ENCODE measurements at places on chromosomes 13 and 19. TPM values are rescaled to one million over a fixed set of nuclear protein-coding genes. Genes with fewer than 3 reads are reported as not detected.
A peak's percentile ranks its signal among the peaks of the same experiment; 100 is the strongest.

GRCh38 chr13:100365680-100366079 is 222.9 kb downstream of the GGACT start:
- no peak for DNase-seq

The PSG11 gene
- not detected for total RNA-seq

- no peak for DNase-seq
Measured at GRCh38 chr19:18010149-18010548, 2.2 kb downstream of the ARRDC2 start.

GRCh38 chr13:29448174-29448573 is 147.3 kb downstream of the SLC7A1 start:
- DNase-seq, result no peak

- no peak for DNase-seq
Measured at GRCh38 chr13:50090211-50090610, 75.0 kb downstream of the KCNRG start.

The ZNF429 gene
- 2.6 TPM for total RNA-seq

- peak; percentile 54 for DNase-seq
Measured at GRCh38 chr19:1232652-1233072, 5.1 kb downstream of the CBARP start.

- DNase-seq, result no peak
Measured at GRCh38 chr13:110114316-110114715, 192.6 kb downstream of the COL4A1 start.

DNA sequence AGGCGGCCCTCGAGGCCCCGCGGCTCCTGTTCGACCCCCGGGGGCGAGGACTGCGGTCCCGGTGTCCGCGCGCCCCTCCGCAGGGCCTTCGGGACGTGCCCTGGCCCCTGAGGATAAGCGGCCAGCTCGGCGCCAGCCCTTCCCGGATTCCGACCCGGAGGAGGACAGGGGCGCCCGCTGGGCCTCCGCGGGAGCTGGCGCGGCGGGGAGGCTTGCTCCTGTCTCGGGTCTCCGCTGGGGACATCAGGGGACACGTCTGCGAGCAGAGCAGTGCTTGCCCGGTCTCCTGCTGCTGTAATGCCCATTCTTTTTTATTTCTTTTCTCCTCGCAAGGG is 829 bp downstream of the B3GLCT start:
- DNase-seq, result no peak

The ZMYM5 gene
- 12.4 TPM for total RNA-seq

The ZBTB45 gene
- total RNA-seq, result 3.4 TPM

GRCh38 chr19:16293118-16294091 is 31.2 kb upstream of the KLF2 start:
- DNase-seq, result peak; percentile 20

The KLK12 gene
- not detected for total RNA-seq

- no peak for DNase-seq
Measured at GRCh38 chr19:29260477-29261317, 47.7 kb upstream of the UQCRFS1 start.

GRCh38 chr19:29539670-29540069 is 13.9 kb downstream of the VSTM2B start:
- DNase-seq, result no peak

GRCh38 chr13:114143806-114144605 is 11.6 kb upstream of the RASA3 start:
- DNase-seq, result no peak

- no peak for DNase-seq
Measured at GRCh38 chr13:97250560-97250959, 28.4 kb downstream of the MBNL2 start.

The SIGLEC14 gene
- total RNA-seq, result not detected

The CRB3 gene
- total RNA-seq, result 49.5 TPM

The CCDC70 gene
- total RNA-seq, result not detected

The DNAJC15 gene
- total RNA-seq, result 4.2 TPM

The ACP5 gene
- 26.2 TPM for total RNA-seq

GRCh38 chr13:64725492-64725891 is 2504.6 kb downstream of the PCDH9 start:
- no peak for DNase-seq

DNA sequence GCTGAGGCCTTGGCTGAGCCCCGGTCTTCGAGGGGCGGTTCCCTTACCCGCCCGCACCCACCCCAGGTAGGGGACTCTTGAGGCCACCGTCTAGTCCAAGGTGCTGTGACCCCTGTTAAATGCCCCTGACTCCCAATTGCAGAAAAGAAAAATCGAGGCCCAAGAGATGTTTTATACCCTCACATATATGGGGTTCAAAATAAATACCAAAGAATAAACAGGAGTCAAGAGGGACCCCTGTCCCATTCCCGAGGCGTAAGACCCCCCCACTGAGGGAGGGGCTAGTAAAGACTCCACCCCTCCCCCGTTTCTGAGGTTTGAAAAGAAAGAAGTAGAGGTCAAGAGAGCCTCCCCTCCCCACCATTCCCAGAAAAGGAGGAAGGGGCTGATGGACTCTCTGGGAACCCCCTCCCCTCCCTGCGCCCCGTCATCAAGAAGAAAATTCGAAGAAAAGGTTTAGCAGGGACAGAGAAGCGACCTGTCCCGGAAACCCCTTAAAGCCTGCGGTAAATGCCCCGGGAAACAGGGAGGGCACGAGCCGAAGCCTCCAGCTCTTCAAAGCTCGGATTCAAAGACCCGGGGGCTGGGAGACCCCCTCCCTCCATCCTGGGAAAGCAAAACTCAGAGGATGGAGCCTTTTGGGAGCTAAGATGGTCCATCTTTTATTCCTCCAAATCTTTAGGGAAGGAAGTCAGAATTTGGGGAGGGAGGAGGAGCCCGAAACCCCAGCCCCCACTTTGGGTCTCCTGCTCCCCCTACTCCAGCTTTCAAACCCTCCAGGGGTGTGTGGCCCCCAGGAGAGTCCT is 755 bp upstream of the RAB3A start:
- no peak for DNase-seq

GRCh38 chr19:7819337-7819736 is 10.7 kb upstream of the EVI5L start:
- DNase-seq, result no peak

DNA sequence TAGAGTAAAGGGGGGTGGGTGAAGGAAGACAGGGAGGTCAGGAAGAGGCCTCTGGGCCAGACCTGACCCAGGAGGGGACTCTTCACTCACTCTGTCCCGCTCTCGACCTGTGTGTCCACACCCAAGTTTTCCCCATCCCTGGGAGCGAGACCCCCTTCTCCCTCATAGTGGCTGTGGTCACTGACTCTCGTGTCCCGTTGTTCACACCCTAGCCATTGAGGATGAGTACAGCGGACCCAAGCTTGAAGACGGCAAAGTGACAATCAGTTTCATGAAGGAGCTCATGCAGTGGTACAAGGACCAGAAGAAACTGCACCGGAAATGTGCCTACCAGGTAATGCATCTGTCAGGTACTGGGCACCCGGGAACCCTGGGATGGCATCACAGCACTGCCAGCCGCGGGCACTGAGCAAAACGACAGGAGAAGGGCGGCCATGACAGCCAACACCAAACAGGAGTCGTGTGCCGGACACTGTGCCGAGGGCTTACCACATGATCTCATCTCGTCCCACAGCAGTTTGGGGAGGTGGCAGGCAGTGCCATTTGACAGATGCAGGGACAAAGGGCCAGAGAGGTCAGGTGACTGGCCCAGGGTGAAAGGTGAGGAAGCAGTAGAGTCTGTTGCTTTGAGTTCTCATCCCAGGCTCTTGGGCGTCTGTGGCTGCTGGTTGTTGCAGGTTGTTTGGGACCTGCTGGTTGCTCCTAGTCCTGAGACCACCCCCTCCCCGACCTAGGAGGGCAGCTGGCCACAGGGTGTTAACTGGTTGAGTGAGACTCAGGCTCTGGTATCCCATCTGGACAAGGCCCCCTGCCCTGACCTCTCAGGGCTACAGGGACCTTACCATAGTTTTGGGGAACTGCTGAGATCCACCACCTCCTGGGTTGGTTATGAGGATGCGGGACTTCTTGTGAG is 29.6 kb downstream of the PPP5C start:
- no peak for DNase-seq

GRCh38 chr19:46493236-46494145 is 2.2 kb downstream of the PNMA8B start:
- no peak for DNase-seq

The SHISA7 gene
- total RNA-seq, result not detected

The FPR3 gene
- total RNA-seq, result not detected

The OCEL1 gene
- 3.2 TPM for total RNA-seq

The PLIN3 gene
- 71.2 TPM for total RNA-seq

The TRAPPC5 gene
- 29.2 TPM for total RNA-seq

DNA sequence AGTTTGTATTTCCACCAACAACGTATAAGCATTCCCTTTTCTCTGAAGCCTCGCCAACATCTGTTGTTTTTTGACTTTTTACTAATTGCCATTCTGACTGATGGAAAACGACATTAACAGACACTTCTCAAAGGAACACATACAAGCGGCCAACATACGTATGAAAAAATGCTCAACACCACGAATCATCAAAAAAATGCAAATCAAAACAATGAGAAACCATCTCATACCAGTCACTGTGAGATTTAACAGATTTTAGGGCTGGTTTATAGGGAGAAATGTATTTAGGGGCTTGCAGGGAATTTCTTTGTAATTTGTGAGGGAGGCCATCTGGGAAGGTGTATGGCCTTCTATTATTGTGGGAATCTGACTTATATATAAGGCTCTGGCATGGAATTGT is 2.8 kb upstream of the DZIP1 start:
- no peak for DNase-seq

DNA sequence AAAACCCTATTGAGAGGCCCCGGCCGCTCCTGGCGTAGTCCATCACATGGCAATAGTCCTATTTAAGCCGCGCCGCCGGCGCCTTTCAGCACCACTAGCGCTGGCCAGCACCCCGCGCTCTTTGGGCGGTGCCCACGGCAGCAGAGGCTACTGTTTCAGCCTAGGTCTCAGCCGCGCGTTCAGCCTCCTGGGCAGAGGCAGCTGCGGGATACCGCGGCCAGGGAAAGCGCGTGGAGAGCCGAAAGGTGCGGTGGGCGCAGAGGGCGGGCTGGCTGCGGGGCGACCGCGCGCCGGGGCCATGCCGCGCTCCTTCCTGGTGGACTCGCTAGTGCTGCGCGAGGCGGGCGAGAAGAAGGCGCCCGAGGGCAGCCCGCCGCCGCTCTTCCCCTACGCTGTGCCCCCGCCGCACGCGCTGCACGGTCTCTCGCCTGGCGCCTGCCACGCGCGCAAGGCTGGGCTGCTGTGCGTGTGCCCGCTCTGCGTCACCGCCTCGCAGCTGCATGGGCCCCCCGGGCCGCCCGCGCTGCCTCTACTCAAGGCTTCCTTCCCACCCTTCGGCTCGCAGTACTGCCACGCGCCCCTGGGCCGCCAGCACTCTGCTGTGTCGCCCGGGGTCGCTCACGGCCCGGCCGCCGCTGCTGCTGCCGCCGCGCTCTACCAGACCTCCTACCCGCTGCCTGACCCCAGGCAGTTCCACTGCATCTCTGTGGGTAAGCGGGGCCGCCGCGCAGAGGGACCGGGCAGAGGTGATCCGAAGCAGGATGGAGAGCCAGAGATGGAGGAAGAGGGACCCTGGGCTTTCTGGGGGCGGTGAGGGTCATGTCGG is at the start of gene GSX1:
Gene GSX1, plus strand, starts transcription at position 91 of the 826 bp plus-strand sequence. Its CDS starts 208 bp downstream, at position 299.
- peak; percentile 44 for DNase-seq

DNA sequence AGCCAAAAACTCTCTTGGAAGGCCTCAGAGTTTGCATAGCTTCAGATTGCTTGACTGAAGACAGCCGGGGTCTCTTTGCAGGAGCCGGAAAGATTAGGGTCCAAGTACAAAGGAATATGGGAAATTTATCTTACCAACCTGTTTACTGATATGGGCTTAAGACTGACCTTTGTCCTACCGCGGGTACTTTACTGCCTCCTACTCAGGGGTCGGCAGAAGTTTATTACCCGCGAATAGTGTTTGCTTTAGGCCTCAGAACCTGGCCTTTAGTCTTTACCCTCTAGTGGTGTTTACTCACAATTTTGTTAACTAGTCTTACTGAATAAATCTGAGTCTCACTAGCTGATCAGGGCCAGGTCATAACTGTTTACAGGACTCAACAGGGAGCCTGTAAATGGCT is 765.4 kb upstream of the SPRY2 start:
- no peak for DNase-seq

The SMIM44 gene
- total RNA-seq, result not detected

The NDUFA11 gene
- 116 TPM for total RNA-seq

DNA sequence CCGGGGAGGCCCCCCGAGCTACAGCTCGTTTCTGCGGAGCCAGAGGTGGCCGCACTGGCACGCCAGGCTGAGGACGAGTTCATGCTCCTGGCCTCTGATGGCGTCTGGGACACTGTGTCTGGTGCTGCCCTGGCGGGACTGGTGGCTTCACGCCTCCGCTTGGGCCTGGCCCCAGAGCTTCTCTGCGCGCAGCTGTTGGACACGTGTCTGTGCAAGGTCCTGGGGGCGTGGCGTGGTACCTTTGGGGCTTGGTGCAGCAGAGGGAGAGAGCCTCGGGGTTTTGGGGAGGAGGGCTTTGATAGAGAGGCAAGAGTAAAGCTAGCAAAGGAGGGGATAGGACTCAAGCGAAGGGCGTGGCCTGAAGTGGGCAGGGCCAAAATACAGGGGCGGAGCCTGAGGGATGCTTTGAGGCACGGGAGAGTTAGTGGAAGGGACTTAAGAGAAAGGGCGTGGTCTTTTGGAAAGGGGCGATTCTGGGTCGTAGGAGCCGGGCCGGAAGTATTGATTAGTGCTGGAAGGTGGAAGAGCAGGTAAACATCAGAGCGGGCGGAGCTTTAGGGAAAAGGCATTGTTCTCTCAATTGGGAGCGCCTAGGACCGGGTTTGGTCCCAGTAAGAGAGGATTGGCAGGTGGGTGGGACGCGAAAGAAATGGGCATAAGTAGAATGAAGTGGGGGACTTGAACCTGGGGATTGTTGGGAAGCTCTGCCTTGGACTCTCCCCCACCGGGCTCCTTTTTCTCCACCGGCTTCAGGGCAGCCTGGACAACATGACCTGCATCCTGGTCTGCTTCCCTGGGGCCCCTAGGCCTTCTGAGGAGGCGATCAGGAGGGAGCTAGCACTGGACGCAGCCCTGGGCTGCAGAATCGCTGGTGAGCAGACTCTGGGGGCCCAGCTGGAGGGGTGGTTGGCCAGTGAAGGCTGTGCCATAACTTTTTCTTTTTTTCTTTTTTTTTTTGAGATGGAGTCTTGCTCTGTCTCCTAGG is 1.2 kb downstream of the PPM1N start:
- DNase-seq, result peak; percentile 56

GRCh38 chr19:29380581-29380980 is 145.2 kb upstream of the VSTM2B start:
- DNase-seq, result no peak

The WDR88 gene
- not detected for total RNA-seq

- DNase-seq, result no peak
Measured at GRCh38 chr19:18167975-18168645, 5.5 kb upstream of the IFI30 start.

DNA sequence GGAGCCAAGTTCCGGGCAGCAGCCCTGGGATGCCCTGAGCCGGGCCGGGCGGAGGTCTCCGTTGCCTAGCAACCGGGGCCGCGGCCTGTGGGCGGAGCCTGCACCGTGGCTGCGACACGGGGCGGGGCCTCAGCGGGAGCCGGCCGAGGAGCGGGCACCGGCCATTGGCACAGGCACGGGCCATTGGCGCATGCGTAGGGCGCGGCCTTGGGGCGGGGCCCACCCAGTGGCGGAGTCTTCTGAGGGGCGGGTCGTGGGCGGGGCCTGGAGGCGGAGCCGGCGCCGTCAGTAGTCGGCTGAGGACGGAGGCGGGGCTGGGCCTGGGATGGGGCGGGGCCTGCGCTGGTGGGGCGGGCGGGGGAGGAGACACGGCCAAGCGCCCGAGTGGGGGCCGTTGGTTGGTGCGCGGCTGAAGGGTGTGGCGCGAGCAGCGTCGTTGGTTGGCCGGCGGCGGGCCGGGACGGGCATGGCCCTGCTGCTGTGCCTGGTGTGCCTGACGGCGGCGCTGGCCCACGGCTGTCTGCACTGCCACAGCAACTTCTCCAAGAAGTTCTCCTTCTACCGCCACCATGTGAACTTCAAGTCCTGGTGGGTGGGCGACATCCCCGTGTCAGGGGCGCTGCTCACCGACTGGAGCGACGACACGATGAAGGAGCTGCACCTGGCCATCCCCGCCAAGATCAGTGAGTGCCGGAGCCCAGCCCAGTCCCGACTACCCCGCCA is at the start of gene IZUMO4:
Gene IZUMO4, plus strand, starts transcription at position 436 of the 723 bp plus-strand sequence. Its CDS starts 31 bp downstream, at position 467.
- peak; percentile 81 for DNase-seq
